ENCODE measurements at places on chromosomes 3 and 15.
A peak's percentile ranks its signal among the peaks of the same experiment; 100 is the strongest.

- no peak for DNase-seq
These were observed 58.8 kb downstream of the BTD start for GRCh38 chr3:15660055-15660935.

GRCh38 chr3:70615286-70615685 is 302.8 kb upstream of the MDFIC2 start:
- DNase-seq = no peak

DNA sequence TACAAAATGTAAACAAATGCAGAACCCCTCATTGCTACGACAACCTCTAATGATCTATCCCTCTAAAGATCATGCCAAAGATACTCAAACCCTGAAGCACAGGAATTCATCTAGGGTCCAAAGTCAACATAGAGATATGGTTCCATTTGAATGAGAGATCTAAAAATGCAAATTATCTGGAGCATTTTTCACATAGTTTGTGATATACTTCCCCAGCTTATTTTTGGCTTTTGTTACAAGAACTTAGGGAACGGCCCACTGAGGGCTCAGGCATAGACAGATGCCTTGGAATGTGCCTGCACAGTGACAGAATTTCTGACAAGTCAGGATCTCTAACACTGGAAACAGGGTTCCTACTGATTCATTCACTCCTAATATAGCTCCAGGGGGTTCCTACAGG is 258.9 kb upstream of the THBS1 start:
- DNase-seq = no peak

GRCh38 chr15:89870688-89871288 is 23.0 kb downstream of the AP3S2 start:
- DNase-seq = no peak

DNA sequence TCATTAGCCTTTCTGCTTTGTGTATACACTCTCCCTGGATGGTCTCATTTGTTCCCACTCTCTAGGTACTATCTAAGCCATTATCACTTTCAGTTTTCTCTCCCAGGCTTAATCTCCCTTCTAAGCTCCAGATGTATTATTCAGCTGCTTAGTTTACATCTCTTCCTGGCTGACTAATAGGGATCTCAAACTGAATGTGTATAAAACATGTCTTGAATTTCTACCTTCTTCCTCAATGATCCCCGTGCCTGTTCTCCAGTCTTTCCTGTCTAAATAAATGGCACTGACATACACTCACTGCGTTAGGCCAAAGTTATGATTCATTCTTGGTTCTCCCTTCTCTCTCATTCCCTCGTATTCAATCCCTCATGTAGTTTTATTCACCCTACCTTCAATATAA is 127.3 kb downstream of the NR2F2 start:
- DNase-seq = no peak

- no peak for DNase-seq
These were observed 97.4 kb downstream of the TBC1D2B start for GRCh38 chr15:77980098-77980497.

- no peak for DNase-seq
These were observed 274.8 kb downstream of the BBX start for GRCh38 chr3:107797586-107797985.

- no peak for DNase-seq
These were observed 218.9 kb downstream of the PLOD2 start for GRCh38 chr3:145942052-145942451.

- DNase-seq = no peak
These were observed 12.2 kb upstream of the ZNF197 start for GRCh38 chr3:44612678-44613077.

- peak; percentile 63 for DNase-seq
These were observed 50.1 kb downstream of the HCN4 start for GRCh38 chr15:73318463-73319351.

- DNase-seq = no peak
These were observed 596.9 kb upstream of the ARPP21 start for GRCh38 chr3:35042210-35042991.

DNA sequence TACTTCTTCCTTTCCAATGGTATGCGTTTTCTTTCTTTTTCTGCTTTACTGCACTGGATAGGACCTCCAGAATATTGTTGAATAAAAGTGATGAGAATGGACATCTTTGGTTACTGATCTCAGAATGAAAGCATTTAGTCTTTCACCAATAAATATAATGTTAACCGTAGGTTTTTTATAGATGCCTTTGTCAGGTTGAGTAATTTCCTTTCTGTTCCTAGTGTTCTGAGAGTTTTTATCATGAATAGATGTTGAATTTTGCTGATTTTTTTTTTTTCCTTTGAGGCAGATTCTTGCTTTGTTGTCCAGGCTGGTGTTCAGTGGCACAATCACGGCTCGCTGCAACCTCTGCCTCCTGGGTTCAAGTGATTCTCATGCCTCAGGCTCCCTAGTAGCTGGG is 158.4 kb downstream of the KLHL25 start:
- no peak for DNase-seq

- no peak for DNase-seq
These were observed 24.1 kb downstream of the CCDC54 start for GRCh38 chr3:107401301-107401700.

- no peak for DNase-seq
These were observed 44.0 kb downstream of the PHLDB2 start for GRCh38 chr3:111903067-111903511.

- DNase-seq = no peak
These were observed 101.8 kb downstream of the PCCB start for GRCh38 chr3:136351905-136352304.

DNA sequence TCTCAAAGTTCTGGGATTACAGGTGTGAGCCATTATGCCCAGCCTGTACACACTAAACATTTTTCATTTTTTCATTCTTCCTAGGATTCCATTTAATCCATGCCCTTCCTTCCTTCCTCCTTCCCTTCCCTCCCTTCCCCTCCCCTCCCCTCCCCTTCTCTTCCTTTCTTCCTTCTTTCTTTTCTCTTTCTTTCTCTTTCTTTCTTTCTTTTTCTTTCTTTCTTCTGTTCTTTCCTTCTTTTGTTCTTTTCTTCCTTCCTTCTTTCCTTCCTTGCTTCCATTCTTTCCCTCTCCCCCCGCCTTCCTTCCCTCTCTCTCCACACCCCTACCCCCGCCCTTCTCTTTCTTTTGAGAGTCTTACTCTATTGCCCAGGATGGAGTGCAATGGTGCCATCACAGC is 40.9 kb upstream of the ATP13A3 start:
- DNase-seq = no peak

- no peak for DNase-seq
These were observed 919.7 kb upstream of the NR2F2 start for GRCh38 chr15:95410757-95411156.

GRCh38 chr15:88061452-88061851 is 195.1 kb downstream of the NTRK3 start:
- DNase-seq = no peak

DNA sequence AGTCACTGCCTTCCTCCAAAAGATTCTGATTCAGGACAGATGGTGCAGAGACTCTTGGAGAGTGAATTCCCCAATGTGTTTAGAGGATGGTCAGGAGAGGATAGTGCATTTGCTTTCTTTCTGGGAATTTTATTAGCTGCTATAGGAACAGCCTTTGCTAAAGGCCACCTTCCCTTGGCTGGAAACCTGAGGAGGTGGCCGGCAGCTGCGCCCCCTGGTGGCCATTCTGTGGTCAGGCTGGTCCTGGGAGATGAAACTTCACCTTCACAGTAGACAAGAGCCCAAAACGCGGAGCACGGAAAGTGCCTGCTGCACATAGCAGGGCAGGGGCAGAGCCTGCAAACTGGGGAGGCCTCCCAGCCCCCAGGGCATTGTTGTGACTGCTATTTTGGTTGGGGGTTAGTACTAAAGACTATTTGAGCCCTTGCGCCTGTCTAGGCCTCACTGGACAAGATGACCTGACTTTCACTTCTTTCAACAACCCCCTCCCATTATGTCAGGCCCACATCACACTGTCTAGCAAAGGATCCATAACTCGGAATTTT is 34.3 kb downstream of the SEC22C start:
- DNase-seq = peak; percentile 57

DNA sequence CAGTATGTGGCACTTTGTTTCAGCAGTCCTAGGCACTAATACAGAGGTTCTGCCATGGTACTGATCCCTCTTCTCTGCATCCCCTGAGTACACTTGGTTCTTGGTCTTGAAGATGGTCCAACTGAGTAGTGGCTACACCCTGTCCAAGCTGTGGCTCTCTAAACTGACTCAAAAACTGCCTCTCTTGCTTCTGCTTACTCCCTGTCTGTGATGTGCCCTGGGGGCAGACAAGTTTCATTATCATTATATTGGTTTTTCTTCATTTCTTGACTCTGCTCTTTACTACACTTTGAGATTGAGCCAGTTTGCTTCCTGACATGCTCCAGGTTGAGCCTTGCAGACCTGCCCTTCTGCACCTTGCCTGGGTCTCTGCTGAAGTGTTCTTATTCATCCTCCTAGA is 18.9 kb upstream of the ST3GAL6 start:
- DNase-seq = no peak

DNA sequence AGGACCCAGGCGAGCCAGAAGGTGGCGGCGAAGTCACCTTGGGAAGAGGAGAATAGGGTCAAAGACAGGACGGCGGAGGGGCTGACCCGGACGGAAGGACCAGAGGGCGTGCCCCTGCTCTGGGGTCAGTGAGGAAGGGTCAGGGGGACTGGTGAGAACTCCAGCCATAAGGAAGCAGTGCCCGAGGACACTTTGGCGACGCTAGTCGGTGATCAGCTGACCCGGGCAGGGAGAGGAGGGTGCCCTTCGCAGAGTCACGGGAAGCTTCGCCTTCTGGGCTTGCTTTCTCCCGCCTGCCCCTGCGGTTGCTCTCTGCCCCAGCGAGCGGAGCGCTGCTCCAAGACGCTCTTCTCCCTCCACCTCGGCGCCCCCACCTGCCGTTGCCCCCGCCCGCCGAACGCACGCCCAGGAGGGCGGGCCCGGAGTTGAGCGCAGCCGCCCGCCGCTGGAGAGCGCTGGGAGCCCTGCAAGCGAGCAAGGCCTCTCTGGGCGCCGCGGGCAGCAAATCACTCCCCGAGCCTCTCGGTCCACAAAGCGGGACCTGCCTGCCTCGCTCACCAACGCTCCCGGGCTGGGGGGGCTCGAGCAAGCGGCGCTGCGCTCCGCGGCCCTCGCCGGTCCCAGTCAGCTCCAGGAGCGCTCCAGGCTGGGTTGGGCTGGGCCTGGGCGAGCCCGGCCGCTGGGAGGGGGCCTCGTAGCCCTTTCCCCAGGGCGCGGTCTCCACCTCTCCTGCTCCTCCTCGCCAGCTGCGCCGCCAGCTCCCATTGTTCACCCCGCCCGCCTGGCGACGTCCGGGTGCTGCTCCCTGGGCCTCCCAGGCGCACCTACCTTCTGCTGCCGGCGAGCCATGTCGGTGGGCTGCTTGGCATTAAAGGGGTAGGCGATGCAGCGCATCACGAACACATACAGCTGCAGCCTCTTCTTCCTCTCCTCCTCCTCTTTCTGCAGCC is 1.2 kb downstream of the CADPS start:
- no peak for DNase-seq

DNA sequence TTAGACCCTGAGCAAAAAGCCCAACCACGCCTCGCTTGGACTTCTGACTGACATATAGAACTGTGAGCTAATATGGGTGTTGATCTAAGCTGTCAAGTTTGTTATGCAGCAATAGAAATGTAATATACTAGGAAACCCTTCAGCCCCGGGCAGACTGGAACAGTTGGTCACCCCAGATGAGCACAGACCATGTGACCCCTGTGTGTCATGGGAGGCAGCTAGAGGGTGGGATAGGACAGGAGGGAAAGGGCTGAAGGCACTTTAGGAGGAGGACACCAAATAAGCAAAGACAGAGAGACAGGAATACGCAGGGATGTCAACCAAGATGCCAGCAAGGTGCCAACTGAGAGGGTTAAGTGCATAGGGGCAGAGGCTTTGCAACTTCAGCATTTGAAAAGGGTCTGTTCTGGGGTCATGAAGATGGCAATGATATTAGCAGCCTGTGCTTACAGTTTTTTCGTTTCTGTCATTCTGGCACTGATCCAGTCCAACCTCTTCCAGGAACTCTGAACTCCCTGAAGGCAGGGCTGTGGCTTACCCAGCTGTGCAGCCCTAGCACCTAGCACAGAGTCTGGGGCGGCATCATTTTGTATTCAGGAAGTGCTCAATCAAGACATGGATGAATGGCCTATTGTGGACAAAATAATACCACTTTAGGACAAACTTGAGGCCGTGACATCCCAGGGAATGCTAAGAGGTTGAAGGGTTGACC is 51.4 kb downstream of the HES1 start:
- DNase-seq = no peak

GRCh38 chr3:33911525-33912322 is 113.3 kb downstream of the PDCD6IP start:
- no peak for DNase-seq

DNA sequence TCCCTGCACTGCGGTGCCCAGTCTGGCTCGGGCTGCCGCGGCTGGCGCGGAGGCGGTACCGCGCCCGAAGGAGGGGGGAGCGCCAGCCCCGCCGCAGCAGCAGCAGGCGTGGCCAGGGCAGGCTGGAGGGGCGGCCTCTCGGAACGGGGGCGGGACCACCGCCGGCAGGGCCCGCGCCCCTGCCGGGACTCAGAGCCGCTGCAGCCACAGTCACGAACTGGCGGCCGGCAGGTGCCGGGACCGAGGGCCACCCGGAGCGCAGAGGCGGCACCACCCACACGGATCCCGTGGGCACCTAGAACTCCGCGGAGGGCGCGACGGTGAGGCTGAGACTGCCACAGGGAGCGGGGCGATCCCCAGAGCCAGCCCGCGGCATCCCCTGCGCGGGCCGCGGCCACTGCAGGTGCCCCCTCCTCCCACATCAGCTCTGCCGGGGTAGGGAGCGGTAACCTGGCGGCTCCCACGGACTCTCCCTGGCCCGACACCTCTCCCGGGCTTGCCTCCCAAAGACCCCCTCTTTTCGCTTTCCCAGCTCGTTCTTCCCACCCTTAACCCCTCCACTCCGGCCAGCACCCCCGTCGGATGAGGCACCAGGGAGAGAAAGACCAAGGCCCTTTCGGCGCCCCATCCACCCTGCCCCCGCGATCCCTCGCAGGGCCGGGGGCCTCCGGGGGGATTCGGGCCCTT is at the start of gene VWA5B2:
Gene VWA5B2, plus strand, starts transcription at position 192 of the 687 bp plus-strand sequence. CDS start 944 bp downstream, outside the sequence.
- DNase-seq = peak; percentile 80

DNA sequence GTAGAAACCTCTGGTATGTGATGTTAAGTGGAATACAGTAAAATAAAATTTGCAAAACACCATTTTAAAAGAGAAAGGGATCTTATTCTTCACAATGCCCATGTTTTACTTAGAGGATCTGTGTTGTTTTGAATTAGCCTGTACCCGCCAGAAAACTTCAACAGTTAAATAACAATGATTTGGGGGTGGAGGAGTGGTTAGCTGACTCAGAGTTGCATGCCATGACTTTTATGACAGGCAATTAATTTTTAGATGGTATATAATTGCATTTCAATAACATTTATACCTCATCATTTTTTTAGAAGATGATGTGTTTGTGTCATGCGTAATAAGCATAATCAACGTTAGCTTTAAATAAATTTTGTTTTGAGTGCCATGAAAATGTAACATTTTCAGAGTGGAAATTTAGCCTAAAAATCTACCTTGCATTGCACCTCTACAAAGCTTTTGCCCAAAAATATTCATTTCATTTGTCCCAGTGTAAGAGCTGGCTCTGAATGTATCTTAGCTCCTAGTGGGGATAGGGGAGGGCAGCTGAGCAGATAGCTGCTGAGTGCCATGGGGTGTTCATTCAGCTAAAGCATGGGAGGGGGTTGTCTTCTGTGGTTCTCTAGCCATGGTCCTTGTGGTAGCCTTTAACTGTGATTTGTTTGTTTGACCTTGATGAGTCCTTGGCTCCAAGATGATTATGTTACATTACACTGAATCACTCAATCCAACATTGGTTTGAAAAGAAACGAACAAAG is 379.8 kb downstream of the LPP start:
- DNase-seq = no peak
